HuH-7 (cell line): ENCODE measurements at places on chromosomes 4 and X.

DNA sequence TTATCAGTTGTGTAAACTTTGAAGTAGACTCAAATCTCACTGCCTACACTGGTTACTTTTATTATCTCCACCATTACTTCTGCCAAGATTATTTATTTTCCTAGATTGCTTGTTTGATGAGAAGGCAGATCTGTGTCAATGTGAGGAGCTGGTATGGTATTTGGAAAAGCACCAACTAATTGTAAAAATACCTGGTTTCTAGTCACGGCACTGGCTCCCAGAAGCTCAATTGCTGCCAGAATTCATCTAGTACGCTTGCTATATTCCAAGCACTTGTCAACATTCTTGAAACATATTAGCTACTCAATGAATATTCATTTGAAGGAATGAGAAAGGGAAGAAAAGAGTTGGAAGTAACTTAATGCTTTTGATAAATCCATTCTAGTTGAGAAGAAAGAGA lies 1376.8 kb upstream of the ADGRL3 start:
- no peak for DNase-seq

DNA sequence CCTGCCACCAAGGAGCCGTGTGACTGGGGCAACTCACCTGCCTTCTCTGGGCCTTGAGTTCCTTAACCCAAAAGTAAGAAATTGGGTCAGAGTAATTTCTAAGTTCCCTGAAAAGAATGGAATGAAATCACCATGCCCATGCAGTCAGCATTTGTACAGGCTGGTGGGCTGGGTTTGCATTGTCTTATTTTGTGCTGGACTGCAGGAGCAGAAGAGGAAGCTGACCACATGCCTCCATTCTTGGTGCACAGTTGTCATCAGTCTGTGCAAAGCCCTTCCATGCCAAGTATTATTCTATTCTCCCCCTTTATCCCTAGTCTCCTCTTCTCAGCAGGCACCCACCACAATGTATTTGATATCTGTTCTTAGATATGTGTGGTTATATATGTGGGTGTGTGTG lies 56.3 kb downstream of the FHDC1 start:
- no peak for DNase-seq

DNA sequence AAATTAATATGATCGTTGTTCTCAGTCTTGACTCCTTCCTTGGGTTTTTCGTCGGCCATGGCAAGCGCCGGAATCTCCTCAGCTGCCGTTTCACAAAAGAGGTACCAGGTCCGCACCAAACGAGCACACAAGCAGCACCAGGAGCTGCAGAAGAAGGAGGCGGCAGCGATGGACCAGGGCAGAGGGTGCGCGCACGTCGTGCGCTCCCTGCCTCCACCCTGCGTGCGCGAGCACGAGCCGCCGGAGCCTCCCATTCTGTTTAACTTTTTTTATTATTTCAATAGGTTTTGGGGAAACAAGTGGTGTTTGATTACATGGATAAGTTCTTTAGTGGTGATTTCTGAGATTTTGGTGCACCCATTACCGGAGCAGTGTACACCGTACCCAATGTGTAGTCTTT lies 158.2 kb downstream of the PLS3 start:
- DNase-seq = no peak

DNA sequence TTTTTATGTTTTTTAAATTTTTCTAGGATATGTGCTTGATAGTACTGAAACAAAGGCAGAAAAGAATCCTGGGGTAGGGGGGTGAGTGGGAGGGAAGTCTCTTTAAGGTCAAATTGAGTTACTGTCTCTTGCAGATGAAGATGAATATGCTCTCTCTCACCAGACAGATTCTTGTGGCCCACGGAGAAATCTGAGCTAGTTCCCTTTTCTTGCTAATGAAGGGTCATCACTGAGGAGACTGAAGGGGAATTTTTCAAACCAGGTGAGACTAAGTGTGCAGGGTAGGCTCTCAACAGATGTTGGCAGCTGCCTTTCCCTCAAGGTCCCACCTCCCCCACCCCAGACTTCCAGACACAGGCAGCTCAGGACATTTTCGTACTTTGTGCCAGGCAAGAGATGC lies 21.5 kb downstream of the FAM9C start:
- no peak for DNase-seq

DNA sequence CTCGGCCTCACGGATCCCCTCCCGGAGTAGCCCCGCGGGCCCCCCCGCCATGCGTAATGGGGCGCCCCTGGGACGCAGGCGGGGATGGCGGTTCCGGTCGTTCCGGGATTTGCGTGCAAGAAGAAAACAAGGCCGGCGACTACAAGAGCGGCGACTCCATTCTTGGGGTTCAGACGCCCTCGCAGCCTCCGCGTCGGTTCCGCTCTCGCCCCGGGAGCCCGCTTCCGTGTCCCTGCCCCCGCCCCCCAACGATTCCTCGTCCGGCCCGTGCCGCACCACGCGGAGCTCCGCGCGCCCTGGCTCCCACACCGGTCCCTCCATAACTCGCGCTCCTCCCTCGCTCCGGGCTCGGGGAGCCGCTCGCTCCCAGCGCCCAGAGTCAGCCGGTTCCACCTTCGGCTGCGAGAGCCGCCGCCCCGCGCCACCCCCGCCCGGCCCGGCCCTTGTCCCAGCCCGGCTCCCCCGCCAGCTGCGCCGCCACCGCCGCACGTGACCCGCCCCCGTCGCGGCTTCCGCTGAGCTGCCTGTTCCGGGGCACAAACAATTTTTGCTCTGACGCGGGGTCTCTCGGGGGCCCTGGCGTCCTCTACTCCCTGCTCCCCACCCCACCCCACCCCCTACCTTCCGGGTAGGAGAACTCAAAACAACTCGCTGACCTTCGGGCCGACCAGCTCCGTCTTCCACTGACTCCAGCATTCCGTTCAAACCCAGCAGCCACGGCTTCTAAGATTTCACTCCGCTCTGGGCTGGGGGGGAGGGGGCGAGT lies 78.8 kb upstream of the BCOR start:
- DNase-seq = no peak

DNA sequence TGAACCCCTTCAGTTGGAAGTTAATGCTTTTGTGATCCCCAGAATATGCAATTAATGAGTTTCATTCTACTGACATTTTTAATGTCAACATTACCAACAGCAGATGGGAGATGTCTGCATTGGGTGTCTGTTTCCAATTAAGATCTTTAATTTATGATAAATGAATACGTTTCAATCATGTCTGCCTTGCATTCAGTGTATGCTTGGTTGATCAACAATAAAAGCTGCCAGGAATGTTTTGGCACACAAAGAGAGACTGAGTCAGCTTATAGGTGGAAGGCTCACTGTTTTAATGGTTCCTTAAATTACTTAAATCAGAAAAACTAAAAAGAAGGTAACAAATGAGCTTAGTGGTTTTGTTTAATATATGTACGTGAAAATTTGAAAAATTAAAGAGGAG lies 359.9 kb upstream of the CNKSR2 start:
- no peak for DNase-seq

DNA sequence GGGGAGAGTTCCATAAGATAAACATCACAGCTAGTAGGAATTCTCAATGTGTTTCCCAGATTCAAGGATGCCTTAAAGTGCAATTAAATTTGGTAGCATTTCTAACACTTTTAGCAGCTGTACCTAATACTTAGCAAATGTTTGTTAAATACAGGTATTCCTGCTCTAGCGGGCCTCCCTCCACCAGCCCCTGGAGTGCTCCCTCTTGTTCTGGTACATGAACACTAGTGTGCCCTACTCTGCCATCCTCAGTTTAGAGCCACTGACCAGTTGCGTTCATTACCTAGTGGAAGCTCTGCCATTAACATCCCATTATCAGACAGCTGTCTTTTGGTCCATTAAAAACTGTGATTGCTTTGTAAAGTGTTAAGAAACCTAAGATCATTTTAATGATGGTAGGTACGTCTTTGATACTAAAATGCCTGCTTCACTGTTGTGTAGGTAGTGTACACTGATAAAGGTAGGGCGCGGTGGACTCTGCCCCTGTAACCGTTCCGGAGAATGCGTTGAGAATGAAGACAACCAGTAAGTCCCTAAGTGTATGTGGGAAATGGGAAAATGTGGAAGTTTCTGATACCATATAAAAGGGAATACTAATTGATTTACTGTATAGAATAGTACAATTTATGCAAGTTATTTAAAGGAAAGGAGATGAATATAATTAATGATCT lies 21.7 kb downstream of the KIAA0232 start:
- no peak for DNase-seq

GRCh38 chr4:110216129-110216528 lies 17.7 kb upstream of the ELOVL6 start:
- no peak for DNase-seq

GRCh38 chr4:88746206-88746605 lies 48.6 kb upstream of the NAP1L5 start:
- no peak for DNase-seq

DNA sequence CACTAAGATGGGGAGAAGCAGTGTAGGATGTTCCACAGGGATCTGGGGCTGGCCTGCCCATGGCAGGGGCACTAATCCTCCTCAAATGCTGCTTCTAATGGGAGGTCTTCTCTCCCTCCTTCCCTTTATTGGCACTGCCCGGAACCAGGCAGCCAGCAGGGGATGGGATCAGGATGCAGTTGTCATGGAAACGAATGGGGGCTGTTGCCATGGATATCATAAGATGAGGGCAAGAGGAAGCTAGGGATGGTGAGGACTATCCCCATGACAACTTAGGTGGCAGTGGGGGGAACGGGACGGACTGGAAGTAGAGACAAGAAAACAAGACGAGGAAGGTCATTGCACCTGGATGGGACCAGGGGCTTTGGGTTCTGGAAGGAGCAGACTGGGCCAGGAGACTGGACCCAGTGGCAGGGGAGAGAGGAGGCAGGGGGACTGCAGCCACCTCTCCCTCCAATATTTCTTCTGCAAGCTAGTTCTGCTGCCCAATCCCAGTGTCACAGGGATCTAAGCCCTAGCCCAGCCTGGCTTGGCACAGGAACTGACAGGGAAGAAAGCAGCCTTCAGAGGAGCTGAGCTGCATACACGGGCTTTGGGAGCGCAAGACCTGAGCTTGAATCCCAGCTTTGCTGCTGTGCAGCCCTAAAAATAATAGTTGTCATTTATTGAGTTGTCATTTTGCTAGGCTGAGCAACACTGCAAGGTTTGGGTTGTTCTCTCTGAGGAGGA lies 19.0 kb downstream of the IQSEC2 start:
- no peak for DNase-seq

GRCh38 chr4:150972592-150972991 lies 42.5 kb downstream of the LRBA start:
- no peak for DNase-seq

GRCh38 chr4:132071815-132072214 lies 1077.3 kb upstream of the PCDH10 start:
- DNase-seq = no peak

- DNase-seq = no peak
Observed at GRCh38 chrX:121949041-121949760, 901.8 kb downstream of the GLUD2 start.

DNA sequence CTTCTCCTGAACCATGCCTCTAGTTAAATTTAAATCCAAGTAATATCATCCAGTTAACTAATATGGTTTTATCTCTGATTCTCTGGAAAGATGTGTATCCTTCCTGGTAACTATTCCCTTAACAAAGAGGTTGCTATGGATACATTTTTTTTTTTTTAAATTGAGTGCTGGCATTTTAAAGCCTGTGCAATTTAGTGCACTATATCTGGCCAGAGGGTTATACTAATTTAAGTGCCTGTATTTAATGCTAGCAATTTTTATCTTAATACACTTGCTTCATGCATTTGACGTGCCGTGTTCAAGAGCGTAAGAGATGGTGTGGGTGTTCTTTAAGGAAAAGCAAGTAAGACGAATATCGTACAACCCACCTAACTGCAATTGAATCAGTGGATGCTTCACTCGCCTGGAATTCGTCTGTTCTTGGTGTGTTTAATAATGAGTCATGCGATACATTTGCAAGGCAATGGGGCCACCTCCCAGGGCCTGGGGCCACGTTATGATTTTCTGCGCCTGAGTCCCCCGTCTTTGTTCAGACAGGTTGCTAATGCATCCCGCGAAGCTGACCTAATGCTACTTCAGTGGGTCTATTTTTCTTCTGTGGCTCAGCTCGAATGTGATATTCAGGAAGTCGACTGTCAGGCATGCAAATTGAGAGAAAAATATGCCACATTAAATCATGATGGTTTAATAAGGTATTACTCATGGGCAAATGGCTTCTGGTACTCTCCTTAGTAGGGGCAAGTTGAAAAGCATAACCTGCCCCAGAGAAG lies 14.2 kb upstream of the MID1 start:
- DNase-seq = no peak

- DNase-seq = no peak
Observed at GRCh38 chr4:42724451-42724850, 67.5 kb upstream of the ATP8A1 start.

GRCh38 chr4:94208918-94209317 lies 1.3 kb downstream of the SMARCAD1 start:
- no peak for DNase-seq

DNA sequence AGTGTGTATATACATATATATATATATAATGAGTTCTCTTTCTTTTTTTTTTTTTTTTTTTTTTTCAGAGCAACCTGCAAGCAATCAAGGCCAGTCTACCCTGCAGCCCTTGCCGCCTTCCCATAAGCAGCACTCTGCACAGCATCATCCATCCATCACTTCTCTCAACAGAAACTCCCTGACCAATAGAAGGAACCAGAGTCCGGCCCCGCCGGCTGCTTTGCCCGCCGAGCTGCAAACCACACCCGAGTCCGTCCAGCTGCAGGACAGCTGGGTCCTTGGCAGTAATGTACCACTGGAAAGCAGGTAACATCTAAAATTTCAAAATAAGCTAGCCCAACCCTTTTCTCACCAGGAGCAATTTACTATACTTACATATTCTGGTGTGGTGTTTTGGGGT lies 316.3 kb downstream of the DCTD start:
- no peak for DNase-seq

GRCh38 chr4:4593596-4594284 lies 51.9 kb upstream of the STX18 start:
- DNase-seq = no peak

- DNase-seq = no peak
Observed at GRCh38 chr4:9918484-9918883, 102.8 kb downstream of the SLC2A9 start.

- DNase-seq = no peak
Observed at GRCh38 chrX:43595931-43596330, 60.2 kb upstream of the MAOA start.

DNA sequence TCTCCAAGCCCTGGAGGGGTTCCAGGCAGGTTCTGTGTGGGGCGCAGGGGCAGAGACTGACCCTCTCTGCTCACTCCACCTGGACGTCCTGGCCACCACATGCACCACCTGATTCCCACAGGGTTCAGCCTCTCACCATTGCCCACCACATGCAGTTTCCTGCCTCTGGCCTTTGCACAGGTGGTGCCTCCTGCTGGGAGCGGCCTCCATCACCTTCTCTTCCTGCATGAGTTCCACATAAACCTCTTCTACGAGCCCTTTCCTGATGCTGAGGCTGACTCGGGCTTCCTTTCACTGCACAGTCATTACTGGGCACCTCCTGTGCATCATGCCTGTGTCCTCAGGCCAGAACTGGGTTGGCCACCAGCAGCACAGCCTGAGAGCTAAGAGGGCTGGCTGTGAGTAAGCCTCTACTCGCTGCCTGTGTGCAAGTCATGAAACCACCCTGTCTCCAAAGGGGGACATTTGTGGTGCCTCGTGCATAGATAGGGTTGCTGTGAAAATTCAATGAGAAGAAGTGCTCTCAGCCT lies 19.9 kb downstream of the MAN2B2 start:
- DNase-seq = no peak
